ENCODE measurements at places on chromosomes 2 and 18.

- DNase-seq: no peak
Measured at GRCh38 chr2:15494877-15495276, 66.3 kb downstream of the NBAS start.

- no peak for DNase-seq
Measured at GRCh38 chr2:232295971-232296370, 82.6 kb upstream of the ALPP start.

DNA sequence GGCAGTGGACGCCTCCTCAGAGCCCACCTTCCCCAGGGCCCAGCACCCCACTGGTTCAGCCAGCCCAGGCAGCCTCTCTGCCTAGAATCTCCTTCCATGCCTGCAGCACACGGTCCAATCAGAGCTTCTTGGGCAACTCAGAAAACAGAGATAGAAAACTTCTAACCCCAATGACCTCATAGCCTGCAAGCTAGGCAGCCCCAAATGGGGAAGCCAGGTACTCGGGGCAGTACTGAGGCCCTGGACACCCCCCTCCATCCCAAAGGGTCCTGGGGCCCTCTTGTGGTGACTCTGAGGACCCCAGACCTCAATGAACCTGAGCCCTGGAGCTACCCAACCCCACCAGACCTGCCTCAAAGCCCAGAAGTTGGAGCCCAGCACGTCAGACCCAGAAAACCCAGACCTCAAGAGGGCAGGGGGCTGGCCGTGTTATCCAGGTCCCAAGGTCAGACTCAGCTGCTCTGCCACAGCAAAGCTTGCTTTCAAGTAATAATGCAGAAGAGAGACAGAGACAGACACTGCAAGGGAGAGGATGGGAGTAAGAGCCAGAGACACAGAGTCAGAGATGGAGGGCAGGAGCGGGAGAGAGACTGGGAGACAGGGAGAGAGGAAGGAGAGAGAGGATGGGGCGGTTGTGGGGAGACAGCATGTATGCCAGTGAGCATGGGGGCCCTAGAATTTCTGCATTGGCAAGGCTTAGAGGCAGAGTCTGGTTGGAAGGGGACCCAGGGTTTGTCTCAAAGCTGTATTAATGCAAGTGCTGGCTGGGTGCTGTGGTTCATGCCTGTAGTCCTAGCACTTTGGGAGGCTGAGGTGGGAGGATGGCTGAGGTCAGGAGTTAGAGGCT lies 28.2 kb downstream of the SERTAD2 start:
- DNase-seq: no peak

DNA sequence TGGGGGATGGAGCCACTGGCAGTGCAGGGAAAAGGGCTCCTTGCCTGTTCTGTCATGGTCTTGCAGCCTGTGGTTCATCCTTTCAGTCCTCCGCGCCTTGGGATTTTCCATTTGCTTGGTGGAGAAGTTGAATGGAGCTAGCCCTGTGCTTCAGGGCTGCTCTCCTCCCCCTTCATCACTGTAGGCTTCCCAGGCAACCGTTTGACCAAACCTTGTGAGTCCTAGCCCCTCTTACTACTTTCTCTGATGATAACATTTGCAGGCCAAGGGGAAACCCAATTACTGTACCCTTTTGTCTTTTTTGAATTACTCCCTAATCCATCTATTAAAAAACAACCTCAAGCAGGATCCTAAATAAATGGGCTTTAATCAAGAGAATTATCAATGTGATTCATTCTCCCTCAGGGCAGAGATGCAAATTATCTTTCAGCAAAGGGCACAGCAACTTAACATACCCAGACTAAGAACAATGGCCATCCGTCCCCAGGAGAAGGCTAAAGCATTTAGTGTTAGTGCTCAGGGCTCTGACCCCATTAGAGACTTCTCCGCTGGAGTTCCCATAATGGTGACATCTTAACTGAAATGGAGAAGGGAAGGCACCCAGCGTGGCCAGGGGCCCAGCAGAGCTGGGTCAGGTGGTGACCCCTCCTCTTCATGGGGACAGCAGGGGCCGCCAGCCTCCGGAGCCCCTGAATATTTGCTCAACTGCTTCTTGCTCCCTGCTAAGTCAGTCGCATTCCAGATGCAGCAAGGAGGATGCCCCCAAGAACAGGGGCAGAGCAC lies 40.7 kb downstream of the RHOB start:
- DNase-seq: no peak

DNA sequence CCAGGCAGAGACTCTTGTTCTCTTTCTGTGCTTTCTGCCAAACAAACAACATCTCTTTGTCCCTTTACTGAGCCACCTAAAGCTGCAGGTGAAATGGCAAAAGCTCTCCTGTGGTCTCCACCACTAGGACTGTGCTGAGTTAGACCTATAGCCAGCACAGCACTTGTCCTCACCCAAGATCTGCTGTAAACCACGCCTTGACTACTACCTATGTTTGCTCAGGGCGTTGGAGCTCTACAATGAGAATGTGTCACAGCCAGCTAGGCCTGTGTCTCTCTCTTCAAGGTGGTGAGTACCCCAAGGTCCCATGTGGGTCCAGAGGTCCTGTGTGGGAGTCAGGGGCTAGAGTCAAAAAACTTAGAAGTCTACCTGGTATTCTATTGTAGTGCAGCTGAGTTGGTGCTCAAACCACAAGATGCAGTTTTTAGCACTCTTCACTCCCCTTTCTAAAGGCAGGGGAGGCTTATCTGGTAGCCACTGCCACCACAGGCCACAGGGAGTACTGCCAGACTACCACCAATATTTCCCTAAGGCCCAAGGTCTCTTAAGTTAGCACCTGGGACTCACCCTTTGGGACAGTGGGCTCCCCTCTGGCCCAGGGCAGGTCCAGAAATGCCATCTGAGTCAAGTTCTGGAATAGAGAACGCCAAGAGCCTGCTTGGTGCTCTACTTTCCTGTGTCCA lies 96.8 kb upstream of the RPRM start:
- DNase-seq: no peak

GRCh38 chr2:118693287-118693822 lies 154.1 kb downstream of the EN1 start:
- no peak for DNase-seq

GRCh38 chr2:75044291-75044690 lies 85.8 kb downstream of the POLE4 start:
- DNase-seq: no peak

DNA sequence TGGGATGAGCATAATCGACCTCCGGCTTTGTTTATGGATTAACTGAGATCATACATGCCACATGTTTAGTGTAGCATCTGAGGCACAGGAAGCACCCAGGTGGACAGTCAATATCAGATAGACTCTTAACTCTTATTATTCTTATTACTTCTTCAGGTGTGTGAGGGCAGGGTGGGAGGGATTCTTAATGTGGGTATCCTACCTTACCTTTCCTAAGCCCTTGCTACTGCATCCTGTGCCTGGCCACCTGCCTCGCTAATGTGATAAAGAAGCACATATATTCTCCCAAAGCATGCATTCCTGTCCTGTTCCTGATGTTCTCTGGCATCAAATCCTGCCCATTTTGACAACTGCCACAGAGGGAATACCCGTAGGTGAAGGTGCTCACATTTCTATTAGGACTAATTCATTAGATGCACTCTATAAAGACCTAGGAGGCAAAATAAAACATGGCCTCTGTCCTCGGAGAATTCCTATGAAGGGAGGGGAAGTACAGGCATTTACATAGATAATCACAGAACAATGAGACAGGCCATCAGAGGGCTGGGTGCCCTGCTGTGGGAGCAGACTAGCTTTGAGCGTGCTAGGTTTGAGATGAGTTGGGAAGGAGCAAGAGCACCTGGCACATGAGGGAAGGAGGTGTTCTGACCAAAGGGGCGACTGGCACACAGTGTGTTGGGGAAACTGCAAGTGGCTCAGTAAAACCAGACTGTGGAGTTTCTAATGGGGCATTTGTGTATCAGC lies 19.5 kb upstream of the CELF4 start:
- DNase-seq: no peak
